ENCODE measurements at places on chromosomes 7 and 10.

GRCh38 chr7:42910306-42910705 is 1.6 kb downstream of the C7orf25 start:
- no peak for DNase-seq

GRCh38 chr10:43355749-43356371 is 15.6 kb upstream of the FXYD4 start:
- peak; percentile 5 for DNase-seq

DNA sequence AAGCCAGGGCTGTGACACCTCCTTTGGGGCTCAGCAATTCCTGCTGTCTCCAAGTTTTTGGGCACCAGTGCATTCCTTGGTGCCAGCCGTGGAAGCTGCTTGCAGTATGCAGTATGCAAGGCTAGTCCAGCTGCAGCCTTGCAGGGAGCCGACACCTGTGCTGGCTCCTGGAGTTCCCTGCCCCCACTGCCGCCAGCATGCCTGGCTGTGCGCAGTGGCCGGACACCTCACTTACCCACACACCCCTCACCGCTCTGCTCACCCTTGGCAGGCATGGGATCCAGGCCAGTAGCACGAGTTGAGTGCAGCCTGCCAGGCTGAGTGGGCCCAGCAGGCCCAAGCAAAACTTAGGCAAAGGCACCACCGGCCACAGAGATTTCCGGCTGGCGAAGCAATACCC is 77.4 kb downstream of the SAMD9 start:
- no peak for DNase-seq

- no peak for DNase-seq
Measured at GRCh38 chr7:143929224-143929920, 5.7 kb upstream of the OR2F2 start.

DNA sequence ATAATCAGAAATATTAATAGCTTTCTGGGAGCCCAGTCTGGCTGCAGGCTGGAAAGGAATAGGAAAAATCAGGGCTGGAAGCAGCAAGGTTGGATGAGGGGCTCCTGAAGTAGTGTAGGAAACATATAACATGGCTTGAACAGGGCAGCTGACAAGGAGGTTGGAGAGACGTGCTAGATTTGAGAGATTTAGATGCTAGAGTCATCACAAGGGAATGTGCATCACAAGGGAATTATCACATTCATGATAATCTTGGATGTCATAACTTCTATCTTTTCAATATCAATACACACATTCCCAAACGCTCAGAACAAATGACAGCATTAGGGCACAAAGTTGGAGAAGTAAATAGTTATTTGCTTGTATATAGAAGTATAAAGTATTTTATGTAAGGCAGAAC is 120.9 kb upstream of the EGFR start:
- DNase-seq, result no peak

GRCh38 chr10:101683276-101683675 is 11.7 kb downstream of the FBXW4 start:
- no peak for DNase-seq

DNA sequence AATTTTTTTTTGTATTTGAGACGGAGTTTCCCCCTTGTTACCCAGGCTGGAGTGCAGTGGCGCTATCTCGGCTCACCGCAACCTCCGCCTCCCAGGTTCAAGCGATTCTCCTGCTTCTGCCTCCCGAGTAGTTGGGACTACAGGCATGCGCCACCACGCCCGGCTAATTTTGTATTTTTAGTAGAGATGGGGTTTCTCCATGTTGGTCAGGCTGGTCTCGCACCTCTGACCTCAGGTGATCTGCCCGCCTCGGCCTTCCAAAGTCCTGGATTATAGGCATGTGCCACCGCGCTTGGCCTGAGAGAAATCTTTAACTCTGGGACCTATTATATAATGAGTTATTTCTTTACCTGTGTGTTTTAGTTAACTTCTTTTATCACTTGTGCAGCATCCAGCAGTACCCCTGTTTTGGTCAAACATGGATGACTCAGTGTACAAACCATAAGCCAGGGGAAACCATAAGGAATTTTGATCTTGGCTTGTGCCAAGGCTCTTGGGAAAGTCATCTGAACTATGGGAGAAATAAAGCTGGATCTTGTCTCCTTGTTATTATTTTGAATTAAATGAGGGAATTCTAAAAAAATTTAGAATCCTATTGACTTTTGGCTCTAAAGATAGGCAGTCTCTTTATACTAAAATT is 23.6 kb upstream of the ZRANB1 start:
- no peak for DNase-seq

DNA sequence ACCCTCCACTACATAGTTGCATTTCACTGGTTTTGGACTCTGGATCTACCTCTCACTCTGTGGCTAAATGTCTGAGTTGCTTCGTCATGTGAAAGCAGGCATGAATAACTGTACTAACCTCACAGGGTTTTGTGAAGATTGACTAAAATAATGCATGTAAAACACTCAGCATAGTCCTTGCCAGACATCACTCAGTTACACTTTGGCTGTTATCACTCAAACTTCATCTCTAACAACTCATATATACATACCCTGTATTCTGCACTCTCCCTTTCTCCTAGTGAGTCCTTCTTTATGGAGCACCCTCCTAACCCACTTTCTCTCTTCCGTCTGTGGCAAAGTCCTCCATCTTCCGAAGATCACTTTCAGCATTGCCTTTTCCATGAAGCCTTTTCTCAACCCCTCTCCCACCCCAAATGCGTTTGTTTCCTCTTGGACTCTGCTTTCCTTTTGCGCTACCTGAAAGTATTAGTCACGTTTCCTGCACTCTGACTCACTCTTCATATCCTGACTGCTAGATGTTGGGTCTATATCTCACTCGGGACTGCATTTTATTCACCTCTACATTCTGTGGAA is 72.6 kb downstream of the OSBPL3 start:
- DNase-seq, result peak; percentile 45

DNA sequence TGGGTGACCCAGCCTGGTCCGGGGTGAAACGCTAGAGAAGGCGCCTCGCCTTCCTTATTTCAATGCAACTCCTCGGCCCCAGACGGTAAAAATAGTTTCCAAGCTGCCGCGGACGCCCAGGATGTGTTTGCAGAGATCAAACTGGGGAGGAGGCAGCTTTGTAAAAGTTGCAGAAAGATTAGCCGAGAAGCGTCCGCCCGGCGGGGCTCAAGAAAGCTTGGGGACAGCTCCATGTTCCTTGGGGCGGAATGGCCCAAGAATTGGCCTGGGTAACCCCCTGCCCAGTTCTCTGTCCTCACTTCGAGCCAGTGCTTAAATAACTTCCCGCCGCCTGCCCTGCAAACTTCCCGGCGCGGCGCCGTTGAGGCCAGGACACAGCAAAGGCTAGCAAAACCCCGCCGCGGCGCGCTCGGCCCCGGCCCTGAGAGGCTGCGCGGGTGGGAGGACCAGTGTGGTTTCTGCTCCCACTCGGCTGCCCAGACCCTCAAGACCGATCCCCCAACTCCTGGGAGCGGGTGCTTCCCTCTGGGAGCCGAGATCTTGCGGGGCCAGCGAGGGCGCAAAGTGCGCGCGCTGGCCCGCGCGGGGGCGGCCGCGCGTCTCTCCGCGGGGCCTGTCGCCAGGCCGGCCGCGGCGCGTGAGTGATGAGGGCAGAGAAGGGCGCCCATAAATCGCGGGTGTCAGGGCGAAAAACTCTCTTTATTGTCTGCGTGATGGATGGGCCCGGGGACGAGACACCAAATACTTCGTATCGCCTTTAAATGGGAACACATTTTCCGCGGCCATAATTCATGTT is 6.3 kb upstream of the ZNF503 start:
- DNase-seq, result no peak

DNA sequence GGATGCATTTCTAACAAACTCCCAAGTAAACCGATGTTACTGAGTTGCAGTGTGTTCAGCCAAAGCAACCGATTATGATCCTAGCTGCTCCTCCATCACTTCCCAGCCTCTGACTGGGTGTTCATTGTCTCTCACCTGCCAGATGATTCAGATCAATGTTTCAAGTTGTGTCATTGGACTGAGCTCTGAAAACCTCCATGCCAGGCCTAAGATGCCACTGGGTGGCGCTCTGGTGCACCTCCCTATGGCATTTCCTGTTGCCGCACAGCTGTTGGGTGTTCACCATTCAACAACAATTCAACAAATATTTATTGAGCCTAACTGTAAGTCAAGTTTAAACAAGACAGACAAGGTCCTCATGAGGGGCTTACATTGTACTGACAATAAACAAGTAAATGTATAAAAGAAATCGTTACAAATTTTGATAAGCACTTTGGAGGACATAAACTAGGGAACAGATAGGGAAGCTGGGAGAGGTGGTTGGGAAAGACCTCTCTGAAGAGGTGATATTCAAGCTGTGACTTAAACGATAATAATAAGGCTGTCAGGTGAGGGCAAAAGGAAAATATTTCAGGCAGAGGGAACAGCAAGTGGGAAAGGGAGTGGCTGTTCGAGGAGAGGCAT is 22.8 kb downstream of the RGR start:
- peak; percentile 70 for DNase-seq

GRCh38 chr10:92080244-92080643 is 156.7 kb downstream of the BTAF1 start:
- no peak for DNase-seq

Measured in stimulated activated CD4-positive, alpha-beta T cell treated with anti-CD3 and anti-CD28 coated beads, Interleukin-2, amount 100 ng/mL, for 24 hours (primary cell).